NCI-H1930 (cell line): ENCODE measurements at places on chromosomes 16 and 17.

- no peak for DNase-seq
These were observed 9.8 kb downstream of the SCGB1C2 start for GRCh38 chr17:146983-147761.

DNA sequence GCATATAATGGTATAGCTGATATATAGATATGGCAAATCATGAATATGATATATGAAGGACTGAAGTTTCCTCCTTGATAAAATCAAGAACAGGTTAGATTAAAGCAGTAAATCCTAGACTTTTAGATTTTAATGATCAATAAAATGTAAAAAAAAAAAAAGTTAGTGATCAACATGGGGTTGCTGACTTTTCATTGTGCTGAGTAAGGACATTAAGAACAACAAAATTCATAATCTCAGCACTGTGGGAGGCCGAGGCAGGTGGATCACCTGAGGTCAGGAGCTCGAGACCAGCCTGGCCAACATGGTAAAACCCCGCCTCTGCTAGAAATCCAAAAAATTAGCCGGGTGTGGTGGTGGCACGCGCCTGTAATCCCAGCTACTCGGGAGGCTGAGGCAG is 10.4 kb upstream of the CHD3 start:
- no peak for DNase-seq

DNA sequence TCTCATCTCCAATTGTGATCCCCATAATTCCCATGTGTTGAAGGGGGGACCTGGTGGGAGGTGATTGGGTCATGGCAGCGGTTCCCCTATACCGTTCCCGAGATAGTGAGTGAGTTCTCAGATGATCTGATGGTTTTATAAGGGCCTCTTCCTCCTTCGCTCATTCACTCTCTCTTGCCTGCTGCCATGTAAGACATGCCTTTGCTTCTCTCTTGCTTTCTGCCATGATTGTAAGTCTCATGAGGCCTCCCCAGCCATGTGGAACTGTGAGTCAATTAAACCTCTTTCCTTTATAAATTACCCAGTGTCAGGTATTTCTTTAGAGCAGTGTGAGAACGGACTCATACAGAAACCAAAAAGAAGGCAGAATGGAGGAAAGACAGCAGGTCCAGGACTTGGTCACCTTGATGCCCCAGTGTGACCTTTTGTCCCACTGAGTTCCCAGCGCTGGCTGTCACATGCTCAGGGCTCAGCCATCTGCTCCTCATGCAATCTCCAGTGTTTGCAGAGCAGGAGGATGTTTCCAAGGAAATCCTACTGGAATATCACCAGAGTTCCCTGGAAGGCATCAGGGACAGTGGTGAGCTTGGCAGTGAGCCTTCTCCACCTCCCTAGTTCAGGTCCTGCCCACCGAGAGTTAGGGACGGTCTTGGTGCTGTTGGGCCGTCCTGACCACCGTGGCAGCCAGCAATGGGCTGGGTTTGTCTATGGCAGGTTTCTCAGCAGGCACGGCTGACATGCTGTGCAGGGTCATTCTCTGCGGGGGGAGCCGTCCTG is 96.7 kb downstream of the SEC14L1 start:
- DNase-seq: no peak

DNA sequence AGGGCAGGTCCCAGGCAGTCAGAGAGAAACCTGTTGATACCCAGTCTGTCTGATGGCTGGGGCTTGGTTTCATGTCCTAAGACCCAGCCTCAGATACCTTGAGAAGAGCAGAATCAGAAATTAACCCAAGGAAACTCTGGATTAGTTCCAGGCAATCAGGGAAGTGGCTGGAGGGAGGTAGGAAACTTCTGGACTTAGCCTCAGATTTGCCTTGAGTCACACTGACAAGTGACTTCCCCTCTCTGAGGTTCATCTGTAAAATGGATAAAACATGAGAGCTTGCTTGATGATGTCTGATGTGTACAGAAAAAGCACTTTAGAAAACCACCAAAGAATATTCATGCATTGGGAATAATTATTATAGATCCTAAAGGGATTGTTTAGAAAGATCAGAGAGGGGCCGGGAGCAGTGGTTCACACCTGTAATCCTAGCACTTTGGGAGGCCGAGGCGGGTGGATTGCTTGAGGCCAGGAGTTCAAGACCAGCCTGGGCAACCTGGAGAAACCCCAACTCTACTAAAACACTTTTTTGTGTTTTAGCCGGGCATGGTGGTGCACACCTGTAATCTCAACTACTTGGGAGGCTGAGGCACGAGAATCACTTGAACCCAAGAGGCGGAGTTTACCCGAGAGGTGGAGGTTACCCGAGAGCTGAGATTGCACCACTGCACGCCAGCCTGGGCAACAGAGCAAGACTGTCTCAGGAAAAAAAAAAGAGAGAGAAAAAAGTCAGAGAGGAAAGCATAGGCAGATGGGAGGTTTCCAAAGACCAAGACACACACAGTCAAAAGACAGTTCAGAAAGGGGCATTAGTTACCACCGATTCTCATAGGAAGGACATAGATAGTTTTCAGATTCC is 3.8 kb downstream of the CIITA start:
- DNase-seq: no peak

GRCh38 chr16:50428116-50428515 is 59.3 kb upstream of the BRD7 start:
- no peak for DNase-seq

- no peak for DNase-seq
These were observed 284.5 kb downstream of the CBLN1 start for GRCh38 chr16:48997081-48997615.

GRCh38 chr16:1991135-1991551 is 1.4 kb downstream of the SYNGR3 start:
- no peak for DNase-seq

DNA sequence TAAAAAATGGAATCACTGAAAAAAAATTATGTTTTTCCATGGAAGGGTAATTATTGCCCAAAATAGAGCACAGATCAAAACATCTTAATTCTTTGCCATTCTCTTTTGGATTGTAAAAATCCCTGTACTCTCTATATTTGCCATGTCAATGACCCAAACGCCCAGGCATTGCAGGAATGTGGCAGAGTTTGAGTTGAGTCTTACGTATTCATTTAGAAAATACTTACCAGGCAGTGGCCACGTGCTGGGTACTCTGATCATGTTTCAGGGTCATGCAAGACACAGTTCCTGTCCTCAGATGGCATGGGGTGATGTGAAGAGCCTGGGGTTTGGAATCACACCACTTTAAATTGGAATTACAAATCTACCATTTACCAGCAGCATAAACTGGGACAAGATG is 267.7 kb downstream of the ABCC12 start:
- no peak for DNase-seq

- no peak for DNase-seq
These were observed 1.5 kb upstream of the ARHGDIG start for GRCh38 chr16:278863-279366.

DNA sequence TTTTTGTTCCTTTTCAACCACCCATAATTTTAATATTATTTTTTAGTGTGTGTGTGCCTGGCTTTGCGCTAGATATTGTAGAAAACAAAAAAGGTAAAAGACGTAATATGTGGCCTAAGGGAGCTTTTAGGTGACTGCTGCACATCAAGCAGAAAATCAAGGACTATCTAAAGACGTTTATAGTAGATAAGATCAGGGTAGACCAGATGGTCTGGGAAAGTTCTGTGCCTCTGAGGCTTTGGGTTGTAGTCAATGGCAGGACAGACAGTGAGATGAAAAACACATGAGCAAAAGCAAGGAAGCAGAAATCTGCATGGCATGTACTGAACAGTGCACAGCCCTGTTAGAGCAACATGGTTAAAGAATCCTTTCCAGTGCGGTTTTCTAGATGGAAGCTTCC is 26.8 kb upstream of the ARHGAP23 start:
- DNase-seq: no peak

DNA sequence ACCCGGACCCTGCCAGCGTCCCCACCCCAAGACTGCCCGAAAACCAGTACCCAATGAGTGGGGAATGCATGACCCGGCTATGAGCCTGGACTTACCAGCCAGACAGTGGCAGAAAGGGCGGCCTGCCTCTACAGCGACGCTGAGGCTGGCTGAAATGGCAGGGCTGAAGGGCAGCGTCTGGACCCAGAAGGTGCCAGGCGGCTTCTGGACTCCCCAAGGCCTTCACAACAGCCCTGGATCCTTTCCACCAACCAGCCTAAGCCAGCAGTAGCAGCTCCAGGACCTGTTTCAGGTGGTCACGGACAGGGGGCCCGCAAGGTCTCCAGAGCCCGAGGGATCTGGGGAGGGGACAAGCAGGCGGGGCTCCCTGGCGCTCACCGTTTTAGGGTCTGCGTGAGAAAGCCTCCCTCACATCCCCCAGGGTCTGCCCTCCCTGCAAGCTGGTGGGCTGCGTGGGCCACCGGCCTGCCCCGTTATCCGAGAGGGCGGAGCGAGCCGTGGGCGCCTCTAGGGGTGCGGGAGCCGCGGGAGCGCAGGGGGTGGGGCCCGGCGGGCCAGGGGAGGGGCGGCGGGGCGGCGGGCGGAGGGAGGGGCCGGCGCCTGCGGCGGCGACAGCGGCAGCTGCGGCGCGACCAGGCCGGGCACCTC is at the start of gene RIPOR1:
Gene RIPOR1 (plus strand): TSS at position 608 of the 648 bp plus-strand sequence. CDS start 9,618 bp downstream, outside the sequence.
- peak; percentile 13 for DNase-seq

DNA sequence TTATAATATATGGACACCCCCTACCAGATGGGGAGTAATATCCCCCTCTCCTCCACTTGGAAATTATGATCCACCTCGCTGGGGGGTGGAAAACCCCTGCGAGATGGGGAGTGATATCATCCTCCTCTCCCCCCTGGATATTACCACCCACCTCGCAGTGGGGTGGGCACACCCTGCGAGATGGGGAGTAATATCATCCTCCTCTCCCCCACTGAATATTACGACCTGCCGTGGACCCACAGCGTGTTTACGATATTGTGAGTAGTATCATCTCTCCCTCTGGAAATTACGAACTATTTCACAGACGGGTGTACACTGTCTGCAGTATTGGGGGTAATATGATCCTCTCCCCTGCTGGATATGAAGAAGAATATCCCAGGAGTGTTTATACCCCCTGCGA is 228.3 kb upstream of the WSCD1 start:
- no peak for DNase-seq

DNA sequence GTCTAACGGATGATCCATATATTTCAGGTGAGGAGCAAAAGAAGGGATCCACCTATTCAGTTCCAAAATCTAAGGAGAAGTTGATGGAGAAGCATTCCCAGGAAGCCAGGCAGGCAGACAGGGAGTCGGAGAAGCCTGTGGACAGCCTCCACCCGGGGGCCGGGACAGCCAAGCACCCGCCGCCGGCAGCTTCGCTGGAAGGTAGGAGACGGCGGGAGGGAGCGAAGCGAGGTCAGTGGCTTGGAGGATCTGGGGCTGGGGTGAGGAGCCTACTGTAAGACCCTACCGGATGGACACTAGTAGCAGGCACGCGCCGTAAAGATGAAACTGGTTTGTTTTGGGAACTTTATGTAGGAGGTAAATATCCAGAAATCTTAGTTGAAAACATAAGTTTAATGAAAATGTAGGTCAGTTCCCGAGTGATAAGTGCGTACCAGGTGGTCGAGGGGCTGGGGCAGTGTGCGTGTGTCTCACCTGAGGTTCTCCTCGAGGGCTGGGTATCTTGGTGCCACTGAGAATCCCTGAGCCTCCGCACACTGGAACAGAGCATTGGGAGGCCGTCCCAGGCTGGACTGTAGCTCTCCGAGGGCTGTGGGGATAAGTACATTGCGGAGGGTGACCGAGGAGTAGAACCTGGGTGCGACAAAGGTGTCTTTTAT is 714 bp downstream of the SPATA33 start:
- no peak for DNase-seq

GRCh38 chr17:3966720-3967363 is 2.6 kb upstream of the ATP2A3 start:
- no peak for DNase-seq

DNA sequence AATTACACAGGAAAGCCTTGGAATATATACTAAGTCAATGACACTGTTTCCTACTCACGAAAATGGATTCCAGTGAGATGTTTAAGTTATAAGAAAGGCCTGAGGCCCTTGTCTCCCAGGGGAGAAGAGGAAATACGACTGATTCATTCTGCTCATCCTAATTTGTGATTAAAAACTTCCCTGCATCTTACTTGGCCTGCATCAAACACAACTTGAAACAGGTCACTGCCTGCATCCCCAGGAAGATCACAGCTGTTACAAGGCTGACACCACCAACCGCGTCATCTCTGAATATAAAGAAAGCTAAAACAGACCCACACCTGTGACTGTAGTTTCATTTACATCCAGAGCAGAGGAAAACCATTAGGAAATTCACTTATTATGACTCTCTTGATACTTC is 121.9 kb downstream of the DNAH3 start:
- no peak for DNase-seq

- DNase-seq: no peak
These were observed 13.6 kb downstream of the CDH15 start for GRCh38 chr16:89184933-89185794.

GRCh38 chr16:17276010-17276530 is 194.7 kb downstream of the XYLT1 start:
- no peak for DNase-seq

DNA sequence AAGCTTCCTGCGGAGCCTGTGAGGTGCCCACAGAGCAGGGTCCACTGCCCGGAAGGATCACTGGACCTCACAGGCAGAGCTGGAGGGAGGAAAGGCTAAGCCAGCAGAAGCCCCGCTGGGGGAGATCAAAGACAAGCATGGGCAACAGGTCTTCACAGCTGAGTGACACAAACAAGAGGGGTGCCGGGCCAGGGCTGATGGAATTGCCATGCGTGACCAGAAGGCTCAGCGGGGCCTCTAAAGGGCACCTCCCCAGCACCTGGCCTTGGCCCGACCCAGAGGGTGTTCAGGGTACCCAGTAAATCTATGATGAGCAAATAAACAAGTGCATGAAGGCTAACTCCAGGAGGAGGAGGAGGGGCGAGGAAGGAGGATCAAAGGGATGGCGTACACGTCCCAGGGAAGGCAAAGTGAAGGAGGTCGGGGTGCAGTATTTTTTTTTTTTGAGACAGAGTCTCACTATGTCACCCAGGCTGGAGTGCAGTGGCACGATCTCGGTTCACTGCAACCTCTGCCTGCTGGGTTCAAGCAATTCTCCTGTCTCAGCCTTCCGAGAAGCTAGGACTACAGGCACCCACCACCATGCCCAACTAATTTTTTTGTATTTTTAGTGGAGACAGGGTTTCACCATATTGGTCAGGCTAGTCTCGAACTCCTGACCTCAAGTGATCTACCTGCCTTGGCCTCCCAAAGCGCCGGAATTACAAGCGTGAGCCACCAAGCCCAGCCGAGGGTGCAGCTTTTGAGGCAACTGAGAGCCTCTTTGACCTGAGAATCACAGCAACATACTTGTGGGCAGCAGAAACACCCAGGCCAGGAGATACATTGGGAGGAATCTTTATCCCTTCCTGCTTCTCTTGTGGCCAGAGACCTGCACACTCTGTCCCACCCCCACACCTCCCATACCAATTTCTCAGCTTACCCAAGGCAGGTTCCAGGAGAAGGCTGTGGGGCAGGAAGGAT is 16.1 kb upstream of the EXOC7 start:
- no peak for DNase-seq
